NCI-H2081 treated with DMSO at 0.1 percent for 48 hours (cell line): ENCODE measurements at places on chromosomes 11 and 22.

GRCh38 chr11:6708876-6709275, 25.7 kb upstream of the MRPL17 start:
- DNase-seq, result no peak

DNA sequence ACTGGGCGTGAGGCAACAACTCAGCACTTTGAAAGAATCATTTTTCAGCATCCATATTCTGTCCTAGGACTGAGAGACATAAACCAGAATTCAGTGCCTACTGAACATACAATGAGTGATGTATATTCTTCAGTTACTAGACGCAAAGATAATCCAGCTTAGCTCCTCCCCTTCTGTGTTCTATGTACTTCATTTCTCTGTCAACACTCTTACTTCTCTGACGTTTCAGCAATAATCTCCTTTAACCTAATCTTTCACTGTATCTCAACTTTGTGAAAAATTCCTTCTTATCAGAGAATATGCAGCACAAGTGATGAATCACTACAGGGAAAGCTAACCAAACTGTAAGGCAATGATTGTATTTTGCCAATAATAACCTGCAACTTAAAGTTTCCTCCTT, 2.5 kb upstream of the OR51B5 start:
- no peak for DNase-seq

- no peak for DNase-seq
Measured at GRCh38 chr11:70207531-70208131, 4.5 kb downstream of the FADD start.

- DNase-seq, result no peak
Measured at GRCh38 chr11:130527636-130528297, 79.3 kb downstream of the ADAMTS15 start.

- peak; percentile 31 for DNase-seq
Measured at GRCh38 chr22:36028646-36029405, at the start of gene RBFOX2. RBFOX2 (minus strand) TSS chr22:36028824; CDS start chr22:36028425, 399 bp downstream.

GRCh38 chr11:34431979-34432378, 6.8 kb upstream of the CAT start:
- no peak for DNase-seq

GRCh38 chr11:107653076-107653475, 58.8 kb downstream of the SLN start:
- no peak for DNase-seq

DNA sequence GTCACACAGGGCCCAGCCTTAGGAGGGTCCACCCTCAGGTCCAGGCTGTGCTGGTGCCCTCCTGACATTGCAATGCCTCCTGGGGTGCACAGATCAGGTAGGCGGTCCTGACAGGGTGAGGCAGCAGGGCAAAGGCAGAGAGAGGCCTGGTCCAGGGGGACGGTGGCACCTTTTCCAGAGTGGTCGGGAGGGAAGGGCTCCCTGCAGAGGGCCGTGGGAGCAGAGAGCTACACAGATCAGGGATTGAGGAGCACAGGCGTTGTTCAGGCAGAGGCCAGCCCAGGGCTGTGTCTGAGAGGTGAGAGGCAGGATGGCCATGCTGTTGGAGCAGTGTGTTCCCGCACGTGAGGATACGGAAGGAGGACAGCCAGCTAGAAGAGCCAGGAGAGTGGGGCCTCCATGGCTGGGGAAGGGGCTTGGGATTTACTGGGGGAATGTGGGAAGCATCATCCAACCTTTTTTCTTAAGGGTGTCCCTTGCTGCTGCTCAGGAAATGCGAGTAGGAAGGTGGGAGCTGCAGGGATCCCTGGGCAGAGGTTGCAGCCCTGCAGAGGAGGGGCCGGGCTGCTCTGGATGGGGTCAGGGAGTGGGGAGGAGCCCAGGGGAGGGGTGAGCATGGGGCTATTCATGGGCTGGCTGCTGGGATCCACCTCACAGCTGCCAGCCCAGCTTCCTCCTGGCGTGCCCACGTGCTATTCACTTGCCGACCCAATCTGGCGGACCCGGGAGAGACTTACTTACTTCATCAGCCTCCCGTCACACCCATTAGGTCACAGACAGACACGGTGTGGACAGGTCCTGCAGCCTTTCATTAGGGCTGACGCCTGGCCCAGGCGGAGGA, 1516.4 kb downstream of the TBC1D22A start:
- DNase-seq, result no peak

- no peak for DNase-seq
Measured at GRCh38 chr11:46886211-46886610, 32.1 kb downstream of the LRP4 start.

GRCh38 chr11:61532134-61533038, 23.8 kb downstream of the LRRC10B start:
- DNase-seq, result no peak

GRCh38 chr11:76560219-76560618, 110.3 kb downstream of the LRRC32 start:
- no peak for DNase-seq

GRCh38 chr11:90798769-90799168, 575.9 kb upstream of the CHORDC1 start:
- DNase-seq, result no peak

- DNase-seq, result no peak
Measured at GRCh38 chr11:66579017-66579606, 10.7 kb upstream of the CTSF start.

DNA sequence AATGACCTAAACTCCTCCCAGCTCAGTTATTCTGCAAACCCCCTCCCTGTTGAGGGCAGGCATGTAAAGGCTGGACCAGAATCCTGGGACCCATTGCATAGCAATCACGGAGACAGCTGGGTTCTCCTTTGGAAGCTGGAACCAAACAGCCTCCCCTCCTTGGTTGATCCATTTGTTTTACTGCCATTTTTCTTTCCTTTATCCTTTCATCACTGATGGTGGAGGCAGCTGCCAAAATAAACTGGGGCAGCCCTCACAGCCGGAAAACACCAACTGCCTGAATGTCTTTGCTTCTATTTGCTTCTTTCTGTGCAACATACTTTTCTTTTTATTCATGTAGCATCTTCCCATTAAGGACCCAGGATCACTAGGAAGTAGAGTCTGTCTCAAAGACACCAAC, 150.0 kb upstream of the SYT13 start:
- no peak for DNase-seq

- DNase-seq, result peak; percentile 62
Measured at GRCh38 chr11:78313181-78313795, 104.3 kb downstream of the GAB2 start.

DNA sequence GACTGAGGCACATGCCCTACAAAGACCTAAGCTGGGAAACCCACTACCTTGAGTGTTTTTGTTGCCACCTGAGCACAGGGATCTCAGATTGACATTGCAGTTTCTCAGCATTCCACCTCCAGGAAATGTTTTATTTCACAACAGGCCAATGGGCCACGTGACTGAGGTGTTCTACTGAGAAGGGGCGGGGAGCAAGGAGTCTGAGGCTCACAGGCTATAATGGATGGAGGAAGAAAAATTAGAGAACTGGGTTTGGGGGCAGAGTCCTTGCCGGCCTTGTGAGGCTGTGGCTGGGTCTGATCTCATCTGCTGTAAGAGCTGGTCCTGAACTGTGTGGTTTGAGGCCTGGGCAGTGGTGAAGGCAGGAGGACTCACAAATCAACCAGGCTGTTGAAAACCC, 40.7 kb downstream of the ZNF202 start:
- DNase-seq, result no peak

- no peak for DNase-seq
Measured at GRCh38 chr22:49838771-49839717, 11.4 kb upstream of the BRD1 start.

GRCh38 chr11:96055706-96056387, 131.9 kb upstream of the MTMR2 start:
- DNase-seq, result no peak

GRCh38 chr22:38316364-38317121, 690 bp downstream of the CSNK1E start:
- no peak for DNase-seq

DNA sequence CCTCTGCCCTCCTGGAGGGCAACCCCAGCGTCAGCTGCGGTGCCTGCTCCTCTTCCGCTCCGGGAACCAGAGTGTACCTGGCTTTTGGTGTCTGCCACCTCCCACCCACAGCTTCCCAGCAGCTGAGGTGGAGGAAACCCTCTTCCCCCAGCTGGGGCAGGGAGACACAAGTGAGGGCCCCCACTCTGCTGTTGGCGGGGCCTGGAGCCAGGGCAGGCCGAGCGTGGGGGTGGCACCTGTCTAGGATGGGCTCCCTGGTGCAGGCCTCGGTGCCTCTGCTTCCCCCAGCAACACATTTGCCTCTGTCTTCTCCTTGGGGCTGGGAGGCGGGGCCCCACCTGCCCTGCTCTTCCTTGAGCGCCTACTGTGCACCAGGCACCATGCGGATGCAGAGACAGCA, 6.4 kb downstream of the OSM start:
- no peak for DNase-seq

DNA sequence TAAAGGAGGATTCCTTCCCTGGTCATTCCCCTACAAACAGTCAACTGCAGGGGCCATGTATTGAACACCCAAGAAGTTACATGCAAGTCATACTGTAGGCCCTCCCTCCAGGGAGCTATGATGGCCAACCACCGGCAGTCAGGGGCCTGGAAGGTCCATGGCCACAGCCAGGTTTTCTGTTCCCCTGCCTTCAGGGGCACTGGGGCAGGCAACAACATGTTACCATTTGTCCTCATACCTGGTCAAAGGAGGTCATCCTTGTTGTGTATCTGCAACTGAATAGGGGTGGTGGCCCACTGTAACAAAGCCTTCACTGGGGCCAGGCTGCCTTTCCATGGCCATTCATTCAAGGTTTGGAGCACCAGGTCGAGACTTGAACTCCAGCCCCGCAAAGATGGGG, 433.6 kb downstream of the DYNC2H1 start:
- DNase-seq, result no peak

DNA sequence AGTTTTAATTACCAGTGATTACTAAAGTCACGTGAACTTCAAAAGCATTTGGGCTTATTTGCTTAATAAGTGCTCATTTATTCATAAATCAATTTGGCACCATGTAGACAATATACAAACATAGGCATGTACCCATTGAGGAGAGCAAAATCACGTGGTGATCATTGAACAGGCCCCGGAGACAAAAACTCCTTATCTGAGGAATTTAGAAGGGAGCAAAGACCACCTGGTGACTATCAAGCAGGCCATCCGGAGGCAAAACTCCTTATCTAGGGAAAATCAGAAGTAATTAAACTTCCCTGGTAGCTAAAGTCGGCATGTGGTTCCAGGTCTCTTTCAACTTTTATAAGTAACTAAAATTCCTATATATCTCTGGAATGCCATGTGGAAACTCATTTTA, 5.7 kb upstream of the BTBD10 start:
- DNase-seq, result no peak

- no peak for DNase-seq
Measured at GRCh38 chr22:48070083-48070482, 1307.6 kb downstream of the TBC1D22A start.

DNA sequence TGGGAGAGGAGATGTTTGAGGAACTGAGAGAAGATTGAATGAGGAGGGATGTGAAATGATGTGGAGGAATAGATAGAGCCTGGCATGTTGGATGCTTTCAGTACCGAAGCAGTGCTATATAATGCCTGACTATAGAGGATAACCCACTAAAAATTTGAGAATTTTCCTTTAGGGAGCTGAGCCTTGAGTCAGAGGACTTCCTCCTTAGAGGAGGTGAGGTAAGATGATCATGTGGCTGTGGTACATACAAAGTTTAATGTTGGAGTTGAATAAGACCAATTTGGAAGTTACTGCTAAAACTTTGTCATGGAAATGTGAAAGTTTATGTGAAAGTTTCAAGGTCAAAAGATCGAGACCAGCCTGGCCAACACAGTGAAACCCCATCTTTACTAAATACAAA, 66.9 kb downstream of the YAP1 start:
- no peak for DNase-seq

GRCh38 chr22:40335358-40335757, 10.9 kb upstream of the ADSL start:
- DNase-seq, result no peak

GRCh38 chr22:27438271-27438980, 363.1 kb downstream of the MN1 start:
- no peak for DNase-seq

DNA sequence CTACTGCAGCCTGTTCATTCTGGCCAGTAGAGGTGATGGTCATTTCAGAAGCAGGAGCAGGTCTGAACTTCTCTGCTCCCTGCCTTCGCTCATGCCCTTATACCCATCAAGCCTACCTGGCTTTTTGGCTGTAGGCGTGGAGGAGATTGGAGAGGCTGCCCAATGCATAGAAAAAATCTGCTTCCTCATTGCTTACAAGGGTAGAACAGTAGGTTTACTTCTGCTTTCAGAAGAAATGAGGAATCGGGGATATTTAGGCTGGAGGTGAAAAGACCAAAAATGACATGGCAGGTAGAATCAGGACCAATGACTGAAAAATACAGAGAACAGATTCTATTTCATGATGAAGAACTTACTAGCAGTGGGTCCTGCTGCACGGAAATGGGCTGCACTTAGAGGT, 72.9 kb upstream of the YWHAH start:
- no peak for DNase-seq

GRCh38 chr11:289712-290620, 1.0 kb downstream of the PGGHG start:
- DNase-seq, result no peak

- DNase-seq, result no peak
Measured at GRCh38 chr11:12216671-12217374, 106.4 kb downstream of the MICAL2 start.

- DNase-seq, result no peak
Measured at GRCh38 chr11:64009710-64010109, 23.5 kb downstream of the OTUB1 start.
